Amniotic stem cell (primary cell): ENCODE measurements at places on chromosomes 16 and 17.

- DNase-seq, result no peak
Observed at GRCh38 chr17:36705874-36706731, 104.7 kb downstream of the MRM1 start.

GRCh38 chr17:59073972-59074371, 32.7 kb downstream of the TRIM37 start:
- no peak for DNase-seq

DNA sequence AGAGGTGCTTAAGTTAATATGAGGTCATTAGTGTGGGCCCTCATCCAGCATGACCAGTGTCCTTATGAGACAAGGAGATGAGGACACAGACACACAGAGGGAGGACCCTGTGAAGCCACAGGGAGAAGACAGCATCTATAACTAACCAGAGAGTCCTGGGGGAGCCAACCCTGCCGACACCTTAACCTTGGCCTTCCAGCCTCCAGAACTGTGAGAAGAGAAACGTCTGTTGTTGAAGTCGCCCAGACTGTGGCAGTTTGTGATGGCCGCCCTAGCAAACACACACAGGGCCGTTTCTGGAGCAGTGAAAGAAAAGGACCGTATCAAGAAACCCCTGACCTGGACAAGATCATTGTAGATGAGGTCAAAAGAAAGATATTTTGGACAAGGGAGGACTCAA, 26.7 kb downstream of the DNAH17 start:
- no peak for DNase-seq

- DNase-seq, result no peak
Observed at GRCh38 chr16:22810226-22810625, 3.7 kb upstream of the HS3ST2 start.

GRCh38 chr16:76910931-76911330, 280.1 kb upstream of the MON1B start:
- peak; percentile 69 for DNase-seq

DNA sequence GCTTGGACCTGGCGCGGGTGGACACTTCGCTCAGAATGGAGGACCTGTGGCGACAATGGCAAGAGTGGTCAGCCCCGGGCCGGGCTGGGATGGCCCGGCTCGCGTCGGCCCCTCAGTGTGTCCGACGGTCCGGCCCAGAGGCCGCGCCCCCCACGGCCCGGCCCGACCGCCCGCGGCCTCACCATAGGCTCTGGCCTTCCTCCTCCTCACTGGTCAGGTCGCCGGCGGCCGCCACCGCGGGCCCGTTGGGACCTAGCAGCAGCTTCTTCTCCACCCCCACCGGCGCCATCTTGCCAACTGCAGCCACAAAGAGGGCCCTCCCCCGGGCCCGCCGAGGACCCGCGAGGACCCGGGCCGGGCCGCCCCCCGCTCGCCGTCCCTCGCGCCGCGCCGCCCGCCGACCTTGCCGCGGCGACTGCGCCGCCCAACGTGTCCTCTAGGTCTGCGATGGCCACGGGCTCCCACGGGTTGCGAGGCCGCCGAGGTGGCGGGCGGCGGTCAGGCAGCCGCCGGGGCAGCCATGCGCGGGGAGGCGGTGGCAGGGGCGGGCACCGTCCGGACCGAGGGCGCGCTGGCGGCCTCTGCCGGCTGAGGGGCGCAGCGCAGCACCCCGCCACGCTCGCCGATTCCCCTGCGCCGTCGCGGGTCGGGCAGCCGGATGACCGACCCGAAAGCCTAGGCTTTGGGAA, at the start of gene DYNC1LI2:
DYNC1LI2 (minus strand) TSS at position 307 of the 689 bp plus-strand sequence; CDS start at position 289, 18 bp downstream.
- peak; percentile 44 for DNase-seq

- DNase-seq, result no peak
Observed at GRCh38 chr16:30992276-30992780, 7.3 kb downstream of the HSD3B7 start.

- DNase-seq, result no peak
Observed at GRCh38 chr16:27892879-27893278, 170.6 kb downstream of the GSG1L start.

- no peak for DNase-seq
Observed at GRCh38 chr17:80996422-80997305, 5.0 kb downstream of the CHMP6 start.

DNA sequence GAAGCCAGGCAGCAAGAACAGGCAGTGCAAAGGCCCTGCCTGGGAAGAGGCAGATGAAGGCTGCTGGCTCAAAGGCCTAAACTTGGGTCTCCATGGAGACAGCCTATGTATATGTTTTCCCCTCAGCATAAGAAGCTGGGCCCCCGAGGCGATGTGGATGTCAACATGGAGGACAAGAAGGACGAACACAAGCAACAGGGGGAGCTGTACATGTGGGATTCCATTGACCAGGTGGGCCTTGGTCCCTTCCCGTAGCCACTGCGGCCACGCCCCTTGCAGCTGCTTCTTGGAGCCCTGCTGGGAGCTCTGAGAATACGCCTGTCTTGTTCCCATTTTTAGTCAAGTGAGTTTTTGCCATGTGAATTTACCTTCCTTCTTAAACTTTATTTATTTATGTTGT, 106.0 kb downstream of the SDR42E1 start:
- no peak for DNase-seq

GRCh38 chr16:68995011-68995504, 110.4 kb upstream of the HAS3 start:
- DNase-seq, result no peak

DNA sequence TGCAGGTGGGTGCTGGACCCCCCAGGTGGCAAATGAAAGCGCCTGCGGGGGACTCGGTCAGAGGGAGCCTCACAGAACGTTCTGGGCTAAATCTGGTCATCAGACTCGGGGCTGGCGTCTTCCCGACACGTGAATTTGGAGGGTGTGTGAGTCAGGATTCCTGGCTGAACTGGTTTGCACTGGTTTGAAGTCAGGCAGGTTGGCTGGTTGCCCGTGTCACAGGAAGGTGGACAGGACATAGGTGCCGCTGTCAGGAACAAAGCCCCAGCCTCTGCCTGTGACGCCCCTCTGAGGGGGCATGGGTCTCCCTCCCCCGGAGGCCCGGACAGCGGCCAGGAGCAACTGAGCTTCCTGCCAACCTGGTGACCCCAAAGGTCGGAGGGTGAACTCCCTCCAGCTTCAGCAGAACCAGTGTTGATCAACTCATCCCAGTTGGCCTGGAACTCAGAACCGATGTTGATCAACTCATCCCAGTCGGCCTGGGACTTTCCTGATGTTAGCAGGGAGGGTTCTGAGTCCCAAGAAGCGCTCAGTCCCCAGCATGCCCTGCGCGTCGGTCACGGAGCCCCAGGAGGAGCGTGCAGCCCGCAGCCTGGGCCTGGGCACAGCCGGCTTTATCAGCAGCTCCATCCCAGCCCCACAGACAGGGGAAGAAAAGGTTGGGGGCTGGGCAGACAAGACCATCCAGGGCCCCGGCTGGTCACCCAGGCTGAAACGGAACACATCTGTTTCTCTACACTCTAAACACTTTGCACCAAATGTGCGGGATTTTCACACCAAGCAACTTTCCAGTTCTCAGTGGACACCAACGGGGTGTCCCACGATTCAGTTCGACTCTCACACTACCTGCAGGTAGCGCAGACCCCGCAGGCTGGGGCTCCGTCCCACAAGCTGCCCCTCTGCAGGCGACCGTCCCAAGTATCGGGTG, 14.4 kb upstream of the METRNL start:
- no peak for DNase-seq

DNA sequence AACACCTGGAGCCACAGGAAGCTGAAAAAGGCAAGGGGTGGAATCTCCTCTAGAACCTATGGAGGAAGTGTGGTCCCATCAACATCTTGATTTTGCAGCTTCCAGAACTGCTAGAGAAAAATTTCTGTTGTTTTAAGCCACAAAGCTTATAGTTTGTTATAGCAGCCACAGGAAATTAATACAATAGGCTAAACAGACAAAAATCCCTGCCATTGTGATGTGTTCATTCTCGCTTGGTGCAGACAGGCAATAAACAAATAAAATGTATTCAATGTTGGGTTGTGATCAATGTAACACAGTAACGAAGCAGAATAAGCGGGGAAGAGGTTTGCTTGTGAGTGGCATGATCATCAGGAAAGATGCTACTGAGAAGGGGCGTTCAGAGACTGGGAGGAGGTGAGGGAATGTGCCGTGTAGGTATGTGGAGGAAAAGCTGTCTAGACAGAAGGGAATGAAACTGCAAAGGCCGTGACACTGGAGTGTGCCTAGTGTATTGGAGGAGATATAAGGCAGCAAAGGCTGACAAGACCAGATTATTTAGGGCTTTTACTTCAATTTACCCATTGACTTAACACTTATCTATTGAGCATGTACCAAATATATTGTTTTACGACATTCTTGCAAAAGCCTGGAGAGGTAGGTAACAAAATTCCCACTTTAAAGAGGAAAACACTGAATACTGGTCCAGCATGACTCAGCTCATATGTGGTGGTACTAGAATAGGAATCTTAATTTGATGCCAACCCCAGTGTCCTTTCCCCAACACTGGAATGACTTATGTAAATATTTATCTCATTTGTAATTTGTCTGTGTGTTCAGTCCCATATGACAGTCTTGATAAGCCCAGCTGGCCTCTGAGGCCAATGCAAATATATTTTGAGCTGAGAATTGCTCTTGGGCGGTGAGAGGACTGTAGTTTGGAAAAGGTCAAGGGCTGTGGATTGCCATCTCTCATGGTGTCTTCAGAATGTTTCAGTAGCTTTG, 375.9 kb downstream of the CDH13 start:
- no peak for DNase-seq

- no peak for DNase-seq
Observed at GRCh38 chr17:74249590-74250270, 24.3 kb upstream of the DNAI2 start.

DNA sequence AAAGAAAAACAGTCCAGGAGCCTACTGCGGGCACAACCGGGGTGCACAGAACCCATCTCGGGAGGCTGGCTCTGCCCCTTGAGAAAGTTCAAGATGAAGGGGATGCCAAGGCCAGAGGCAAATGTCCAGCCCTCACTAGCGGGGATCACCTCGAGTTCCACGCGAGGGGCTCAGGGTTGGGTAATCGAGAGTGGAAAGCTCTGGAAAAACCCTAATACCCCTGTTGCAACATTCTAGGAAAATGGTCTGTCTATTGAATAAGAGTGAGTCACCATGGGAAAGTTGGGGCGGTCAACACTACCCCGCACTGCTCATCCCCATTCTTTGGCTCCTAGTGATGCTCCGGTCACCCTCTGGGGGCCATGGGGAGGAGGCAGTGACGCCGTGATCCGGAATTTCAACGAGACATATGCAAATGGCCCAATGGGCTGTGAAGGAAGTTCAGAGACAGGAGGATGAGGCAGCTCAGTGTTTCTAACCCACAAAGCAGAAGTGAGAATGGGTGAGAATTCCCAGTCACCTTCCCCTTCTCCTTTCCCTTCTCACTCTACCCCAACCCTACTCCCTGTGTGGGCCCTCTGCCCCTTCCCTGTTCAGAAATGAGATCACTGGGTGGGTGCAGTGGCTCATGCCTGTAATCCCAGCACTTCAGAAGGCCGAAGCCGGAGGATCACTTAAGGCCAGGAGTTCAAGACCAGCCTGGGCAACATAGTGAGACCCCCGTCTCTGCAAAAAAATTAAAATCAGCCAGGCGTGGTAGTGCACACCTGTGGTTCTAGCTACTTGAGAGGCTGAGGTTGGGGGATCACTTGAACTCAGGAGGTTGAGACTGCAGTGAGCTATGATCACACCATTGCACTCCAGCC, 22.4 kb downstream of the SOCS3 start:
- DNase-seq, result no peak

DNA sequence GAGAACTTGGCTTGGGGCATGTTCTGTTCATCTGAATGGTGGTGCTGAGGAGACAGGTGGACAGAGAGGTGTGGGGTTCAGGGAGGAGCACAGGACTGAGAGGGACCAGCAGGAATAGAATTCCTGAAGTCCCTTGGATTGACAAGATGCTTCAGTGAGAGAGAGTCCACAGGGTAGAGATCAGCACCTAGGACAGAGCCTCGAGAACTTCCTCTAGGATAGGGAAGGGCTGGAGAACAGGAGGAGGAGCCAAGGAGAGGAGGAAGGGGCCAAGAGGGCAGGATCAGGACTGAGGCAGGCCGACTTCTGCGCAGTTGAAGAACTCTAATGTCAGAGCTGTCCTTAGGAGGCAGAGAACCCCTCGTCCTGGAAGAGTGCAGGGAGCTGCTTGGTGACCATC, 138.4 kb downstream of the PRKCB start:
- DNase-seq, result no peak

DNA sequence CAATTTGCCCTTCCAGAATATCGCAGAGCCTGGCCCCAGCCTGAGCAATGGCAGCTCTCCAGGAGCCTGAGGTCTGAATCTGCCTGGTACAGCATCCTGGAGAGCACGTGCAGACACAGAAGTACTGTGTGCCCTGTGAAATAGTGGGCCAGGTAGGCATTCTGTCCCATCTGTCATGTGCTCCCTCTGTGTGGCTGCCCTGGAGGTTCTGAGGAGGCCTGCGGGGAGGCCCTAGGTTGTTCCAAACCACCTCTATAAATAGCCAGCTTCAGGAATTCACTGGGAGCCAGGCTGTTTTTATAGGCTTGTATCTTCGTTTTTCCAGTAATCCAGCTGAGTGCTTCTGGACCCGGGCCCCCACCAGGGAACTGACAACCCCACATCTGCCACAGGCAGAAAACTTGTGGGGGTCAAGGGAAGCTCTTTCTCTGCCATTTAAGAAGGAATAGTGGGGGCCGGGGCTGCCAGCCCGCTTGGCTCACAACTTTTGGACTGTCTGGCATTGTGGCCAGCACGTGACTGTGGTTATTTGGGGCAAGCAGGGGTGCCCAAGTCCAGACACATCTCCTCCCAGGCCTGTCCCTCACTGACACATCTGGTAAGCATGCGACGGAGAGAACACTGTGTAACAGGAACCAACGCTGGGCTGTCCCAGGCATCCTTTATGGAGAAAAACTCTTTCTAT, 356.3 kb upstream of the TNRC6C start:
- DNase-seq, result no peak

DNA sequence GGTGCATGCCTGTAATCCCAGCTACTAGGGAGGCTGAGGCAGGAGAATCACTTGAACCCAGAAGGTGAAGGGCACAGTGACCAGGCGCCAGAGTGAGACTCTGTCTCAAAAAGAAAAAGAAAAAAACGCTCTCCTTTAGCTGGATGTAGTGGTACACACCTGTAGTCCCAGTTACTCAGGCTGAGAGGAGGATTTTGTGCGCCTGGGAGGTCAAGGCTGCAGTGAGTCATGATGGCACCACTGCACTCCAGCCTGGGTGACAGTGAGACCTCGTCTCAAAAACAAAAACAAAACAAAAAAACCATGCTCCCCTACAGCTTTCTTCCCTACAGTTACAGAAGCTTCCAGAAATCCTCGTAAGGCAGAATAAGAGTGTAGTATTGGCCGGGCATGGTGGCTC, 33.1 kb upstream of the ST6GALNAC1 start:
- no peak for DNase-seq

GRCh38 chr17:3722716-3723115, 987 bp upstream of the HASPIN start:
- DNase-seq, result no peak

GRCh38 chr17:15742051-15742795, 10.1 kb downstream of the TBC1D26 start:
- no peak for DNase-seq

GRCh38 chr17:48037036-48037837, at the start of gene COPZ2:
Gene COPZ2 (minus strand): TSS chr17:48037797. CDS start chr17:48037777, 20 bp downstream.
- DNase-seq, result no peak

- no peak for DNase-seq
Observed at GRCh38 chr17:66789093-66789492, 45.8 kb upstream of the CACNG5 start.

- no peak for DNase-seq
Observed at GRCh38 chr16:56346131-56346890, 79.0 kb downstream of the AMFR start.
